ENCODE measurements at places on chromosomes 2 and 18.

GRCh38 chr2:71465356-71465755 is 12.0 kb downstream of the DYSF start:
- DNase-seq = no peak

DNA sequence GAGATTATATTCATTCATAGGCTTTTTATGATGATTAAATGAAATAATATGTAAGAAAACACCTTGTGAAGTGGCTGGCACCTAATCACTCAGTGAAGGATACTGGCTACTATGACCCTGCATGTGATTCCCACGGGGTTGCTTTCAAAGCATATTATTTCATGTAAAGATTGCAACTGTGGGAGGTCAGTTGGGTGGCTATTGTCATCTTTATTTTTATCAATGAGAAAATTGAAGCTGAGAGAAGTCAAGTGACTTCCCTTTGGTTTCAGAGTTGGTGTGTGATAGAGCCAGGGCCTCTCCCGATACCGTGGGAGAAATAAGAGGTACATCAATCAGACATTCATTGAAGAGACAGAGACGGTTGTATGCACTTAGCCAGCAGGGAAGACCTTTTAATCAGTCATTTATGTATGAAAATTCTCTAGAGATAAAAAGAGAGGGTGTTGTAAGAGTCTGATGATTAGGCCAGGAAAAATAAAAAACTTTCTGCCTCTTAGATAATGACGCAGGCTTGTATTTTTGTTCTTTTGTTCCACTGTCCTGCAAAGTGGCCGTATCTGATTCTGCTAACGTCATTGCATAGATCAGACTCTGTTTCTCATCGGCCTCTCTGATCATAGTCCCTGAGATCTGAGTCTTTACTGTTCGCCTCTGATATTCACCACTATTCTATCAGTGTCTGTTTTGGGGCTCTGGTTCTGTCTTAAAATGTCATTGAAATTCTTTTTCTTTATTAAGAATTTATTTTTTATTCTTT is 50.5 kb downstream of the QPCT start:
- DNase-seq = no peak

- no peak for DNase-seq
These were observed 10.1 kb downstream of the CAPG start for GRCh38 chr2:85400023-85400422.

- DNase-seq = no peak
These were observed 119.5 kb downstream of the ACTR3 start for GRCh38 chr2:114009205-114009944.

- DNase-seq = no peak
These were observed 1565.1 kb downstream of the LRP1B start for GRCh38 chr2:140565756-140566155.

DNA sequence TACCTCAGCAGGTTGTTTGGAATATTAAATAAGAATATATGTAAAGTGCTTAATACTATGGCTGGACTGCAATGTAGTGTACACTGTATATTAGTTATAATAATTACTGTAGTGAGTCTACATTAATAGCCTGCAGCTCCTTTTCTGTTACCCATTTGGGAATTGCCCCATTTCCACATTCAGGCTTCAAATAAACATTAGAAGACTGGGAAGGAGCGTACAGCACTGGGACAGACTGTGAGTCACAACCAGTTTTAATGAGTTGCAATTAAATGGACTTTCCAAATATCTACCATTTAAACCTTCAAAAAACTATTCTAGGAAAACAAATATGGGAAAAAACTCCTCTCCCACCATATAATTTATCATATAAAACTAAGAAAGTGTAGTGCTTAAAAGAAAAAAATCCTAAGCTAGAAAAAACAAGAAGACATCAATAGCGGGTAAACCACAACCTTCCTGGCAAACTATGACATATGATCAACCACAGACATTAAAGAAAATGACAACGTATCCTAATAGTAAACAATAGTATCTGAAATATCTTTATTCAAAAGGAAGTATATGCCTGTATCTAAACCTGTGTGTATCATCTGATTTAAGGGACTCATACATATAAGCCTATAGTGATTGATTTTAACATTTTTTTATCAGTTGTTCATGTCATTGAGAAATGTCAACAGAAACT is 86.1 kb downstream of the TRIP12 start:
- no peak for DNase-seq

- no peak for DNase-seq
These were observed 112.5 kb upstream of the SH3BP4 start for GRCh38 chr2:234839285-234839684.

Data from activated naive CD4-positive, alpha-beta T cell (primary cell).